ENCODE measurements at places on chromosomes 16 and 17.

- DNase-seq, result no peak
Observed at GRCh38 chr16:67398546-67399217, 5.4 kb upstream of the TPPP3 start.

DNA sequence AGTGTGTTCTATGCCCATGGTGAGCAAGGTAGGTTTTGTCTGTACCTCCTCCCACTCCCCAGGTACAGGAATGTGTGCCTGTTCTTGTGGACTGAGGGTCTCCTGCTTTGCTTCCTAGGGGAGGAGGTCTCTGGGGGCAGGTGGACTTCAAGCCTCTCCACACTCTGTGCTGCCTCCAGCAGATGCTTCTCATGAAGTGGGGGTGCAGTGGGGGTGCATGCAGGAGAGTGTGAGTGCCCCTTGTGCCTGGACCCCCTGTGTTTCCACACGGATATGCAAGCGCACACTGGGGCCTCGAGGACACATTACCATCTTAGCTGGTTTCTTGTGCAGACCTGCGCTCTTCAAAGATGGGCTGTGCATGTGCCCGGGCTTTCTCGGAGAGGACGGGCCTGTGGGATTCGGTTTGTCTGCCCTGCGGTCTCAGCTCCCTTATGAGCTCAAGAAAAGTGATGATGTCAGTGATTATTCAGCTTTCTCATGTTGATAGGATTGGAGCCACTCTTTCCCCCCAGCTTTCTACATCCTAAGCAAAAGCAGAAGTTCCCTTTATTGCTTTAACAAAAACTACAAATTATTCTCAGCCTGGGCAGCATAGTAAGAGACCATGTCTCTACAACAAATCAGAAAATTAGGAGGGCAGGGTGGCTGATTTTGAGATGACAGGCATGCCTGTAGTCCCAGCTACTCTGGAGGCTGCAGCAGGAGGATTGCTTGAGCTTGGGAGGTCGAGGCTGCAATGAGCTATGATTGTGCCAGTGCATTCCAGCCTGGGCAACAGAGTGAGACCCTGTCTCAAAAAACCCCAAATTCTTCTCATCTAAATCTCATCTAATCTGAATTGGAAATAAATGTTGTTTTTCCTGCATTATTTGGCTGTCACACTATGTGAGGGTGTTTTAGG is 86.8 kb downstream of the RPTOR start:
- no peak for DNase-seq

DNA sequence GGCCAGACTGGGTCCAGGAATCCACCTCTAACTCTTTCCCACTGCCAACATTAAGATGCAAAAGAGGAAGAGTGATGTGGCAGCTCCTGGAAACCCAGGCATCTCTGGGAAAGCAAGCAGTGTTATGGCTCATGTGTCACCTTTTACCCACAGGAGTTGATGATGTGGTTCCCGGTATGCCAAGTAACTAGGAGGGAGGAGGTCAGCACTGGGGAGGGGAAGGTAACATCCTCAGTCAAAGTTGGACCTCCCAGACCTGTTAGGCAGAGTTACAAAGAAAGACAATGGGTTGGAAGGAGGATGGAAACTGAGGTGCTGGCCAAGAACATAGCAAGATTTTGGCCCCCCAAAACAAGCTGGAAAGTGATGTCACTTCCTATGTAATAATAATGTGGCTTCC is 11.4 kb downstream of the KRABD2 start:
- DNase-seq, result no peak

DNA sequence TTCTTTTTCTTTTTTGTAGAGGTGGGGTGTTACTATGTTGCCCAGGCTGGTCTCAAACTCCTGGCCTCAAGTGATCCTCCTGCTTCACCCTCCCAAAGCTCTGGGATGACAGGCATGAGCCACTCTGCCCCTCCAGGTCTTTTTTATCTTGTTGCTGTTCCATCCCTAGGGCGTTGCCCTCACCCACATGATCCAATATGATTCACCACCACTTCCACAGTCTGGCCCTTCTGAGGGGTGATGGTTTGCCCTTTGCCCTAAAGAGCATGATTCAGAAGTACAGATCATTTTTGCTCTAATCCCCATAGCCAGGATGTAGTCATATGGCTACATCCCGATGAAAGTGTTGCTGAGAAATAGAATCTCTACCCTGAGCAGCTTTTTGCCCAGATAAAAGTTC is 18.8 kb downstream of the STX4 start:
- peak; percentile 91 for DNase-seq

DNA sequence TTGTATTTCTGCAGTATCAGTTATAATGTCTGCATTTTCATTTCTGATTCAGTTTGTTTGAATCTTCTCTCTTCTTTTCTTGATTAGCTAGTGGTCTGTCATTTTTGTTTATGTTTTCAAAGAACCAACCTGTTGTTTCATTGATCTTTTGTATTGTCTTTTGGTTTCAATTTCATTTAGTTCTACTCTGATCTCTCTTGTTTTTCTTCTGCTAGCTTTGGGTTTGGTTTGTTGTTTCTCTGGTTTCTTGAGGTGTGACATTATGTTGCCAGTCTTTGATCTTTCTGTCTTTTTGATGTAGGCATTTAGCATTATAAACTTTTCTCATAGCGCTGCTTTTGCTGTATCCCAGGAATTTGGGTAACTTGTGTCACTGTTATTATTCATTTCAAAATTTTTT is 107.2 kb downstream of the PHKB start:
- no peak for DNase-seq

DNA sequence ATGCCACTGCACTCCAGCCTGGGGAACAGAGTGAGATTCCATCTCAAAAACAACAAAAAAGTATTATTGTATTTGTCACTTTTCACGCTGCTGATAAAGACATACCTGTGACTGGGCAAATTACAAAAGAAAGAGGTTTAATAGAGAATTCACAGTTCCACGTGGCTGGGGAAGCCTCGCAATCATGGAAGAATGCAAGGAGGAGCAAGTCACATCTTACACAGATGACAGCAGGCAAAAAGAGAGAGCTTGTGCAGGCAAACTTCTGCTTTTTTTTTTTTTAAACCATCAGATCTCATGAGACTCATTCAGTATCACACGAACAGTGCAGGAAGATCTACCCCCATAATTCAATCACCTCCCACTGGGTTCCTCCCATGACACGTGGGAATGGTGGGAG is 41.5 kb upstream of the ETV4 start:
- no peak for DNase-seq

DNA sequence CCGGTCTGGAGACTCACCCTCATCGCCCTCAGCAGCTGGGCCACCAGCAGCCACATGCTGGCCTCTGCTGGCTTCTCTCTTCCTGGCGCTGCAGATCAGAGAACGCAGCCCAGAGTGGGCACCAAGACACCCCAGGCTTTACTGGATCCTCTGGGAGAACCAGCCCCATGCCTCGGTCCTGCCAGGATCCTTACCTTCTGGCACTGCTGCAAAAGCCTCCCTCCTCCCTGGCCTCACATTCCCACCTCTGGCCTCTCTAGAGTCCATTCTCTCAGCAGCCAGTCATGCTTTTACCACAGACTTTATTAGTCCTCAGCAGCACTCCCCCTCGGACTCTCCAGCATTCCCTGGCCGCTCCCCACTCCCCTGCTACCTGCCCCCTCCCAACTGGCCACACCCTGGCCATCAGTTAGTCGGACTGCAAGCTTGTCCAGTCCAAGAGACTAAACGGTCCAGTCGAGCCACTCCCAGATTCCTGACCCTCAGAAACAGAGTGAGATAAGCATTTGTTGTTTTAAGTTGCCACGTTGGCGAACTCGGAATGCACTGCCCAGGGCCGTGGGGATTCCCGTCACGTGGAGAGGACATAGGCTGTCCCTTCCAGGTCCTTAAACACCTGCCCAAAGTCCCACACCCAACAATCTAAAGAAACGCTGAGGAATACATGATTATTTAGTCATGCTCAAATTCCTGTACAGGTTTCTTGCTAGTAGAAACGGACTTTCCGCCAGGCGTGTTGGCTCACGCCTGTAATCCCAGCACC is 5.9 kb upstream of the SPG7 start:
- peak; percentile 36 for DNase-seq

- DNase-seq, result no peak
Observed at GRCh38 chr17:43615330-43616028, 46.2 kb downstream of the MEOX1 start.

GRCh38 chr16:58211245-58211644 is 13.3 kb upstream of the CSNK2A2 start:
- DNase-seq, result no peak

DNA sequence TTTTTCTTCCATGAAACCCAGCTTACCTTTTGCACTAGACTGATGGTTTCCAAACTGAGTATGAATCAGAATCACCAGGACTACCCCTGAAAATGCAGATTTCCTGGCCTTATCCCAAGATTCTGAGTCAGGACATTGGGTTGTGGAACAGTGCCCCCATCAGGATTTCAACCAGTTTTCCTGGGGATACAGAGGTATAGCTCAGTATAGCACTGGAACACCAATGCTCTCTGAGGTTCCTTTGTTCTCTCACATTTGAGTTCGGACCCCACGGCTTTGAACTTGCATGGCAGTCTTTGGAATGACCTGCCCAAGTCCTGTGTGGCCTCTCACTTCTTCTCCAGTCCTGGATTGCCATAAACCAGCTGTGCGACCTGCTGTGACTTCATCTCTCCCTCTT is 12.8 kb upstream of the CCL8 start:
- DNase-seq, result no peak

DNA sequence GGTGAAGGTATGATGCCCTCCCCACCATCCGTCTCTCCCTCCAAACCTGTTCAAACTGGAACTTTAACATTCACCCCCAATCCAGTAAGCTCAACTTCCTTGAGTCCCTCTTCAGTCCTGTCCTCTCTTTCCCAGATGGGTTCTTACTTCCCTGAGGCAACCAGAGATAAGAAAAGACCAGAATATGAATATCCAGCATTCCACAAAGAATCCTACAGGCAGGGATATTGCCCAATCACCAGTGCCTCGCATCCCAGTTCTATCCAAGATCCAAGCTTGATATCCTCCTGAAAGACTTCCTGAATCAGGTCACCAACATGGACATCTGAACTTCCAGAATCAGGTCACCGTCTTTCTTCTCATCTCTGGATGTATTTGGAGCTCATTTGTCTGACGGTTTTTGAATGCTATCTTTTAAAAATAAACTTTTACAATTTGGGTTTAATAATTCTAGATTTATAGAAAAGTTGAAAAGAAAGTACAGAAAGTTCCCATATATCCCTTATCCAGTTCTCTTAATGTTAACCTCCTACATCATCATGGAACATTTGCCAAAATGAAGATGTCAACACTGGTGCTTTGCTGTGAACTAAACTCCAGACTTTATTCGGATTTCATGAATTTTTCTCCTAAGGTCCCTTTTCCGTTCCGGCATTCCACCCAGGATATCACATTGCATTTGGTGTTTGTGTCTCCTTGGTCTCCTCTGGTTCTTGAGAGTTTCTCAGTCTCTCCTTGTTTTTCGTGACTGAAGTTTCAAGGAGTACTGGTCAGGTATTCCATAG is 13.7 kb upstream of the COL1A1 start:
- DNase-seq, result no peak

- DNase-seq, result peak; percentile 90
Observed at GRCh38 chr17:15260376-15261257, 4.5 kb downstream of the PMP22 start.

- DNase-seq, result no peak
Observed at GRCh38 chr17:75397217-75397616, 8.3 kb downstream of the GRB2 start.

DNA sequence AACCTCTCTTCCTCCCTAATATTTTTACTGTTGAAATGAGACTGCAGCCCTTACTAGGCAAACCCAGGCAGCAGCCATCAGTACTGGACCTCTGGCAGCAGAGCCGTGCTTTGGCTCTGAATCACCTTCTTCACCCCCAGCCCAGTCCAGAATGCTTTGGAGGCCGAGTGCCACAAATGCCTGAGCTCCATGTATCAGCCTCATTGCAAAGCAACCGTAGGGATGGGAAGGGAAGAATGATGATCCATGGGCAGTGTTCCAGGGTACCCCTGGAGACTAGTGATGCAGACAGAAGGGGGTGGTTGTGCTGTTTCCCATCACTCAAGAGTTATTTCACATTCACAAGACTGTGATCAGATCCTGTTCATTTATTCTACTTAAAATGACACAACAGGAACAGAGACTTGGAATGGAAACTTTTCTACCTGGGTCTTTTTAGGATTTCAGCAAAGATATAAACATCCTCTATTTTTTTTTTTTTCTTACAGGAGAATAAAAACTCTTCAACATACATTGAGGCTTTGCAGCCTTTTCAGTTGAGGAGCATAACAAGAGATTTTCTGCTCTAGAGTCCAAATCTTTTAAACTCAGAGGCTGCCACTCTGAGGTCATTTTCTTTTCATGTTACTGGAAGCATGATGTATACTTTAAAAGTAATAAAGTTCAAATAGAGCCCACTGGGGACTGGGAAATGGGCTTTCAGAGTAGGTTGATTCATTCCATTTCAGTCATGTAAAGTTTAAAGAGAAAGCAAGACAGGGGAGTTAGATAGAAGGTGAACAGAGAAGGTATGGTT is 138.3 kb downstream of the KCNJ2 start:
- DNase-seq, result no peak

GRCh38 chr17:70621566-70621965 is 452.2 kb downstream of the KCNJ2 start:
- DNase-seq, result no peak

- DNase-seq, result no peak
Observed at GRCh38 chr17:72491102-72491501, 370.3 kb downstream of the SOX9 start.

- DNase-seq, result peak; percentile 76
Observed at GRCh38 chr17:56681561-56682266, 88.2 kb downstream of the NOG start.

DNA sequence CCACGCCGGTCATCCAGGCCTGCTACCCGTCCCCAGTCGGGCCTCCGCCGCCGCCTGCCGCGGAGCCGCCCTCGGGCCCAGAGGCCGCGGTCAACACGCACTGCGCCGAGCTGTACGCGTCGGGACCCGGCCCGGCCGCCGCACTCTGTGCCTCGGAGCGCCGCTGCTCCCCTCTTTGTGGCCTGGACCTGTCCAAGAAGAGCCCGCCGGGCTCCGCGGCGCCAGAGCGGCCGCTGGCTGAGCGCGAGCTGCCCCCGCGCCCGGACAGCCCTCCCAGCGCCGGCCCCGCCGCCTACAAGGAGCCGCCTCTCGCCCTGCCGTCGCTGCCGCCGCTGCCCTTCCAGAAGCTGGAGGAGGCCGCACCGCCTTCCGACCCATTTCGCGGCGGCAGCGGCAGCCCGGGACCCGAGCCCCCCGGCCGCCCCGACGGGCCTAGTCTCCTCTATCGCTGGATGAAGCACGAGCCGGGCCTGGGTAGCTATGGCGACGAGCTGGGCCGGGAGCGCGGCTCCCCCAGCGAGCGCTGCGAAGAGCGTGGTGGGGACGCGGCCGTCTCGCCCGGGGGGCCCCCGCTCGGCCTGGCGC is 2.4 kb downstream of the HIC1 start:
- DNase-seq, result no peak

DNA sequence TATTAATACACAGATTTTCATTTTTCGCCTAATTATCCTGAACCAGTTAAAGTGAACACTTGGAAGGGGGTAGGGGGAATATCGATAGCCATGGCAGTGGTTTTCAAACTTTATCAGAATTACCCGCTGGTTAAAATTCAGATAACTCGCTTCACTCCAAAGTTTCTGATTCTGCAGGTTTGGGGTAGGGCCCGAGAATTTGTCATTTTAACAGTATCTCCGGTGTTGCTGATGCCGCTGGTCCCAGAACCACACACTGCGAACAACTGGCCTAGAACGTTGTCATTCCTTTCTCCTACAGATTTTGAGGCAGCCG is 313 bp upstream of the NSRP1 start:
- no peak for DNase-seq

GRCh38 chr17:64783556-64784352 is 121.6 kb upstream of the SMURF2 start:
- DNase-seq, result no peak

- DNase-seq, result no peak
Observed at GRCh38 chr16:873889-874288, 73.4 kb upstream of the GNG13 start.

GRCh38 chr16:69595127-69596036 is 29.6 kb downstream of the NFAT5 start:
- peak; percentile 32 for DNase-seq
